Pancreas (tissue), 10 donors: ENCODE measurements at places on chromosomes 13 and 19.

GRCh38 chr13:36214163-36214921, at the start of gene SOHLH2:
SOHLH2 (minus strand) TSS chr13:36214556; CDS start chr13:36214526, 30 bp downstream.
- DNase-seq, result peak; percentile 60

DNA sequence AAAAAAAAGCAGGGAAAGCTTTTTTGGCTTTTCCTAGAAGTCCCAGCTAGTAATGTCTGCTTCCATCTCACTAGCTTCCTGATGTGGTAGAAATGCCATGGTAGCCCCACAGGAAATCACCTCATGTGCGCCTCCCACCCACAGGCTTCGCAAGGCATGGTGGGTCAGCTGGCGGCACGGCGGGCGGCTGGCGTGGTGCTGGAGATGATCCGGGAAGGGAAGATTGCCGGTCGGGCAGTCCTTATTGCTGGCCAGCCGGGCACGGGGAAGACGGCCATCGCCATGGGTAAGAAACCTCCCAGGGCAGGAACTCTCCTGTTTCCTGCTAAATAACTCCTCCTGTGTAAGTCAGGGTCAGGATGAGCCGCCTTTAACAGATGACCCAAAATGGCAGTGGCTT, 10.4 kb downstream of the RUVBL2 start:
- DNase-seq, result no peak

GRCh38 chr13:106390367-106390766, 145.1 kb downstream of the EFNB2 start:
- no peak for DNase-seq

DNA sequence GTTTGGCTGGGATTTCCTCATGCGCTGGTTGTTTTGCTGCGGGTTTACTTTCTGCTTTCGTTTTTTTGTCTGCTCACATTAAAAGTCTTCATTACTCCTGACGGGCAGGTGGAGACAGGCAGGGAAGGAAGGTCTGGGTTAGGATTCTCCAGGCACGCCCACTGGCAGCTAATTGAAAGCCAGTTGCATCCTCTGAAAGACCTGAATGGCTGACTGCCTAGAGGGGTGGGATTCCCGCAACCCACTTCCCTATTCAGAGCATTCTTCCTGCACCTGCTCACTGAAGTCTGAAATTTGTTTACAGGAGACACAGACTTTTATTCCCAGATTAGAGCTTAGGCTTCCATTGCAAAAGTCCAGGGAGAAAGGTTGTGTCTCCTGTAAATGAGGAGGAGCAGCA, 172.0 kb downstream of the UQCRFS1 start:
- DNase-seq, result no peak

- DNase-seq, result no peak
These were observed 32.8 kb upstream of the LRCH1 start for GRCh38 chr13:46520166-46520565.

DNA sequence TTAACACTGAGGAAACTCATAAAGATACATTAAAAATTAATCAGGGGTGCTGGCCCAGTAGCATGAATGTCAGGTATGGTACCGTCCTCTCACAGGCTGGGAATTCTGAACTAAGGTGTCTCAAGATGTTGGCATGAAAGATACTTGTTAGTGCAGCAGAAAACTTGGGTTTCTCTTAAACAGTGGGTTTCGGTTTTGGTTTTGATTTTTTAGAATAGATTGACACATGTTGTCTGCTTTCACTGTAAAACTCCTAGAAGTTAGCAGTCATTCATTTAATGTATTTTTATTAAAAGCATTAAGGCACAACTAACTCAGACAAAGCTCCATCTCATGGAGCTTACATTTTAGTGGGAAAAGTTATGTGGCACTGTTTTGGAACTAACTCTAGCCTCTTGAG, 3.5 kb upstream of the OBI1 start:
- DNase-seq, result no peak

GRCh38 chr19:12828494-12828893, 5.9 kb downstream of the RTBDN start:
- no peak for DNase-seq

DNA sequence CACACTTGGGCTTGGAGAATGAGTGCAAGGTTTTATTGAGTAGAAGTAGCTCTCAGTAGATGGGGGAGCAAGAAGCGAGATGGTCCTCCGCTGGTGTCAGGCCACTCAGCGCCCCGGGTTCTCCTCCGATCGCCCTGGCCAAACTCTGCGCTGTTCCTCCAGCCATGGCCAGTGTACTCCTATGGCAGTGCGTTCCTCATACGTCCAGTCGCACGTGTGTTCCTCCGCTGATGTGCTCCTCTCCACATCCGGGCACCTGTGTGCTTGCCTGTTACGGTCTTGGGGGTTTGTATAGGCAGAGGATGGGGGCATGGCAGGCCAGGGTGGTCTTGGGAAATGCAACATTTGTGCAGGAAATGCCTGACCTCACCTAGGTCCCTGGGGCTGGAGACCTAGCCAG, 1899.4 kb downstream of the PCDH9 start:
- DNase-seq, result no peak

GRCh38 chr13:41700790-41701310, 243.5 kb downstream of the RGCC start:
- DNase-seq, result no peak
